Kidney tubule cell (primary cell): ENCODE measurements at places on chromosomes 4 and X.

DNA sequence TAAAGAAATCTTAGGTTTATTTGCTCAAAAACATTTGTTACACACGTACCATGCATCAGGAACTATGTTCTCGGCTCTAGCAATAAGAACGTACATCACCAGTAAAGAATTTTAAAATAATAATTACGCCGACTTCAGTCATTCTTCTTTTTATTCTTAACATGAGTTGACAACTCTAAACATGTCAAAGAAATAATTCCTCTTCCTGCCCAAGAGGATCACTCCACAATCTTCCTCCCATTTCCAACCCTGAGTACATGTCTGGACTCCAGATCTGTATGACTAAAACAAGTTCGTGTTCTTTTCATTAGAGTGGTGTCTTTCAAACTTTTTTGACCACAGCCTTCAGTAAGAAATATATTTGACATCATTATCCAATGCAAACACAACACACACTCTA is 201.6 kb upstream of the GRIA3 start:
- DNase-seq: no peak

GRCh38 chr4:99062120-99062519 is 26.5 kb downstream of the ADH5 start:
- DNase-seq: peak; percentile 68

DNA sequence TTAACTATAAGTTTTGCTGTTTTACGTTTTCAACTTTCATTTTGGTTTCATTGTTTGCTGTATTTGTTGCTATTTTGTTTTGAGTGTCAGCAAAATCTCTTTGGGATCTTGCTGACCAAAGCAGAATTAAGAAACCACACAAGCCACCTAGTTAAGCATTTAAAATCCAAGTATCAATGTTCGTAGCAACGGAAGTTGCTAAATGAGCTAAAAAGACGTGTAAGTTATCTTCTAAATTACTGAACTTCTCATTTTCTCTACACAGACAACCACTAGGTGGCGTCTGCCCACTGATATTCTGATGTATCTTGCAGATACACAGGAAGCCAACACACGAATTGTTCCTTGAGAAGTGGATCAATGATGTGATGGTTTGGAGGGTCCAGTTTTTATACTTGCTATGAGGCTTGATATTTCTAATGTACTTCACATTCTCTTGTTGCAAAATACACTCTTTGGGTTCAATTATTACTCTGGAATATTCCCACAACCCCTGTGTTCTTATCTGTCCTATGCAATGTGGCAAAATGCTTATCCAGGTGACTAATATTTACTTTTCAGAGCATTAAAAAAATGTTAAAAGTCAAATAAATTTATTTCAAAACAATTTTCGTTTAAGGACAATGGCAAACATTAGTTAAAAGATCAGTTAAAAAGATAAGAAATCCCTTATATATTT is 250.5 kb downstream of the TECRL start:
- peak; percentile 67 for DNase-seq

DNA sequence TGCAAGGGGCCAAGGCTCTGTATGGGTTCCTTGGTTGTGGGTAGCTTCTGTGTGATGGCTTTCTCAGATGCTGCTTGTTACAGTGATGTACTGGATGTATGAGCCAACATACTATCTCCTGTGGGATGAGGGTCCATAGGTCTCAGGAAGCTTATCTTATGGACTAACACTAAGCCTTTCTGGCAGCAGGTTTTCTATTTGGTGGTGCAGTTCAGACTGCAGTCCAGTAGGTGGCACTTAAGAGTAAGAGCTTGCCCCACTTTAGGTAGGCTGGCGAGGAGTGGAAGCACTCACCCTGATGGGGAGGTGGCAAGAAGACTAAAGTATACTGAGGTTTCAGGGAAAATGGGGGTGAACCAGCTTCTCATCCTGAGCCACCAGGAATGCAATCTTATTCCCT is 306.7 kb upstream of the MAOA start:
- peak; percentile 58 for DNase-seq

- no peak for DNase-seq
Measured at GRCh38 chrX:150182161-150182560, 181.0 kb upstream of the MAMLD1 start.

DNA sequence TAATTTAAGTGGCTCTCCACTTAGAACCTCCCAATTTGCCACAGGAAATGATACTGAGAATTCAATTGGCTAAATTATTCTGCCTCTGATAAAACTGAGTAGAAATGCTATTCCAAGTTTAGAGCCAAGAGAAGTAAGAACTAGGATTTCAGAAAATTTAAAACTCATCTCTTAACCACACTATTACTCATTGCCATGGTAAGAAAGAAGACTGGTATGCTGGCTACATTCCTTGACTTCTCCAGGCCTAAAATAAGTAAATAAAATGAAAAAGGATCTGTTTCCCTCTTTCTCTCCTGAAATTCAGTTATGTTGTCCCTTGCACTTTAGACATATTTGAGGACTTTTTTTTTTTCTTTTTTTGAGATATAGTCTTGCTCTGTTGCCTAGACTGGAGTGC is 23.3 kb downstream of the ZNF280C start:
- peak; percentile 41 for DNase-seq
